SHP77 (cell line): ENCODE measurements at places on chromosomes 5 and 9.

- no peak for DNase-seq
These were observed 80.0 kb upstream of the PTGER4 start for GRCh38 chr5:40599676-40600075.

DNA sequence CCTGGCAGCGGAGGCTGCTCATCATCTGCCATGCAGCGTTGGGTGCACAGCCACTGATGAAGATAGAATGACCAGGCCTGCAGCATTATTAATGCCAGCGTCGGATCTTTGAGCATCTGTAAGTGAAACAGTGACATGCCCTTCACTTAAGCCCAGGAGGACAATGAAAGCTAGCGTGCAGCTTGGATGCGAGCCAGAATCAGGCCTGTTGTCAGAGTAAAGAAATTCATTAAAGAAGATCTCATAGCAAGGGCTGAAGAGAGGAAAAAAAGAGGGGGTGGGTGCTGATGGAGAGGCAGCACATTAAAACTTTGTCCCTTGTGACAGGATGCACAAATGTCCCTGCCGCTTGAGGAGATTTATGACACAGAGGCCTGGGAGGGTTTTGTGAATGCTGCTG is 186.1 kb upstream of the MAST4 start:
- peak; percentile 54 for DNase-seq

- no peak for DNase-seq
These were observed 113.3 kb downstream of the SCAMP1 start for GRCh38 chr5:78473751-78474150.

DNA sequence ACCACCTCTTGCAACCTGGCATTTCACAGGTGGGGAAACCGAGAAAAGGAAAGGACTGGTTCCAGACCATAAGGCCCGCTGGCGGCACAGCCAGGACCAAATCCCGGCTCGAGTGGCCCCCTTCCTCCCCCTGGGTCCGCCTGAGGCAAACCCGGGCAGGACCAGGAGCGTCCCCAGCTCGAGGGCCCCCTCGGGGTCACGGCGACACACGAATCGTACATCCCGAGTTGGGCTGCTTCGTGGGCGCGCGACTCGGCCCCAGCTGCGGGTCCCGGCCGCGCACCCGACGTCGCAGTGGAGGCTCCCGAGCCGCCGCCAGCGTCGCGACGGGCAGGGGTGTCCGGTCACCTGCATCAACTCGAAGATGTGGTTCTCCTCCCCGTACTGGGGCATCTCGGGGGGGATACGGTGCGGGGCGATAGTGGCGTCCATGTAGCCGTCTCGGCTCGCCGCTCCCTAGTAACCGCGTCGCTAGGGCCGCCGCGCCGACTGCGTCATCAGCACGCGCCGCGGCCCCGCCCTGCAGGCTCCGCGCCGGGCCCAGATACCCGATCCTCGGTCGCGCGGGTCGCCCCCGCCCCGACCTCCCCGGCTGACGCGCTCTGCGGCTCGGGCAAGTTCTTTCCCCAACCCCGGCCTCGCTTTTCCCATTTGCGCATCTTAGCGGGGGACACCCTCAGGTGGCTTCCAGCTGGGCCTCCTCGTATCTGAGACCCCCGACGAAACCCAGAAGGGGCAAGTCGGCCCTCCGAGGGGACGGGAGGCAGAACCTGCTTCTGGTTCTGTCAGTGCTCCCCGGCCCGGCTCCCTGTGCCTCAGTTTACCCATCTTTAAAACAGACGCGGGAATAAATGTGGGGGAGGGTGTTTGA is at the start of gene AK8:
Gene AK8 (minus strand): TSS at position 461 of the 871 bp plus-strand sequence. CDS start 29 bp downstream, at position 432.
- DNase-seq = no peak

GRCh38 chr9:72813544-72813943 is 139.3 kb downstream of the ALDH1A1 start:
- no peak for DNase-seq

- DNase-seq = no peak
These were observed 1.0 kb upstream of the TPM2 start for GRCh38 chr9:35690614-35691333.

GRCh38 chr5:131974622-131974955 is 29.1 kb upstream of the MEIKIN start:
- no peak for DNase-seq

- no peak for DNase-seq
These were observed 32.4 kb upstream of the CRHBP start for GRCh38 chr5:76920491-76920890.

GRCh38 chr5:6359555-6360322 is 18.6 kb downstream of the MED10 start:
- no peak for DNase-seq

GRCh38 chr5:14286007-14286406 is 142.9 kb downstream of the TRIO start:
- DNase-seq = no peak

GRCh38 chr9:8651846-8652215 is 852.3 kb upstream of the DMAC1 start:
- no peak for DNase-seq
